ENCODE measurements at places on chromosomes 11 and 22.

- DNase-seq, result peak; percentile 41
These were observed 10.0 kb downstream of the SIK2 start for GRCh38 chr11:111612224-111612623.

- DNase-seq, result peak; percentile 13
These were observed 22.3 kb upstream of the TESMIN start for GRCh38 chr11:68773521-68774193.

DNA sequence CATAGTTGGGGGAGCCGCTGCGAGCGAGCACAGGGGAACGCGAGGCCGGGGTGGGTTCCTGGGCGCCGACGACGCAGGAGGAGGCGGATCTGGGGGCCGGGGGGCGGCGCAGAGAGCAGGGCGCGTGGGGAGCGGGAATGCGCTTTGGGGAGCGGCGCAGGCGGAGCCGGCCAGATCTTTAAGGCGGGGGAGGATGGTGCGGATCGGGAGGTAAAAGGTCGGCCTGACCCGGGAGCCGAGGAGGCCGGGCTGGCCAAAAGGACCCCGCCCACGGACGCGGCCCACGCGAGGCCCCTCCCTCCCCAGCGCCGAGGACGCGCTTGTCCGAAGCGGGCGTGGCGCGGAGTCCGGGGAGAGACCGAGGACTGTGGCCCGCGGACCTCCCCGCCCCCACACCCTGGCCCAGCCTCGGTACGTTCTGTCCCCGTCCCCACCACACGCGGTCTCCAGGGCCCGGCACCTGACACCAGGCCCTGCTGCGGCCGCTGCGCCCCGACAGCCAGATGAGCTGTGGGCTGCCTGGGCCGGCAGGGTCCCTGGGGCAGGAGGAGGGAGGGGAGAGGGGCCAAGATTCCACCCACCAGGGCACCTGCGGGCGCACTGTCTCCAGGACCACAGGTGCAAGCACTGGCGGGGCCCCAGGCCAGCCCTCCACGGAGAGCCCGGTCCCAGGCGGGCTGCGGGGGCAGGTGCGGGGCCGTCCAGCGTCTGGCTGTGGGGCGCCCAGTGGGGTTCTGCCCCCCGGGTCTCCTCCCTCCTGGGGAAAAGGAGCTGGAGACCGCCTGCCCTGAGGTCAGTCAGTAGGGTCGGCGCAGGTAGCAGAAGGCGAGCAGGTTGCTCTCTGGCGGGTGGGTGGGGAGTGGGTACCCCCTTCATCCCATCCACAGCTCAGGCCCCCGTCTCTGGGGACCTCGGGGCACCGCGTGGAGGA, 10.9 kb downstream of the PIM3 start:
- peak; percentile 66 for DNase-seq

GRCh38 chr11:77515483-77515882, 41.6 kb upstream of the PAK1 start:
- DNase-seq, result no peak

DNA sequence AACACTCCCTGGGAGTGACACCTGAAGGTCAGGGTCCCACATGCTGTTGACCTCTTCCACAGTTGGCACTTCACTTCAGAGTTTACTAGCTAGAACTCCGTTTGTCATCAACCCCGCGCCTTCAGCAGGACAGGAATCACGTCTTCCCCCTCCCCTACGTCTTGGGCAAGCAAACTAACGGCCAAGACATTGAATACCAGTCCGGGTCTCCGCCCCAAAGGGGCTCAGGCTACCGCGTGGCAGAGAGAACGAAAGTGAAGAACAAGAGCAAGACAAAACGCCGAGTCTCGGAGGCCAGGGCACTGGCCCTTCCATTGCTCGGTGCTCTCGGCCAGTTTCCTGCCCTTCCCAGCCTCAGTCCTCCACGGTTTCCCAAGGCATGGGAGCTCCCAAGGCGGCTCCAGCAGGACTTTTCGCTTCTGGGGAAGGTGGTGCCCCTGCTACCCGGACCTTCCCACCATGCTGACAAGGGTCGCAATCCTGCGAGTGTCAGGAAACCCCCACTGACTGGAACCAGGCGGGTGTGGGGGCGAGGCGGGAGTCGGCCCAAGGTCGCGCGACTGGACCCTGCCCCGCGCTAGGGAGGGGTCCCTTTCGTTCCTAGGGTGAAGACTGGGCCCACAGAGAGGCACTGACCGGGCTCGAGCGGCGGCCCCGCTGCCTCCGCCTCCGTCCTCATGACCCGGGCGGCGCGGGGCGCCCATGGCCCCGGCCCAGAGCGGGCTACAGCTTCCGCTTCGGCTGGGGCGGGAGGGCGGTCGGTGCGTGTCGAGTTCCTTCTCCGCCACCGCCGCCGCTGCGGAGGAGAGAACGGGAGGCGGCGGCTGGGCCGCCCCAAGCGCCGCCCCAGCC, at the start of gene GUCD1:
Gene GUCD1, minus strand, starts transcription at position 826 of the 852 bp plus-strand sequence. Its CDS starts 147 bp downstream, at position 679.
- DNase-seq, result peak; percentile 63

GRCh38 chr11:17529844-17530185, 14.4 kb downstream of the USH1C start:
- no peak for DNase-seq
